Anterior cingulate cortex (tissue), 58 donors: ENCODE measurements at places on chromosomes 11 and 22.
A peak's percentile ranks its signal among the peaks of the same experiment; 100 is the strongest.

GRCh38 chr11:132909021-132909606 lies 623.2 kb downstream of the OPCML start:
- DNase-seq, result no peak

DNA sequence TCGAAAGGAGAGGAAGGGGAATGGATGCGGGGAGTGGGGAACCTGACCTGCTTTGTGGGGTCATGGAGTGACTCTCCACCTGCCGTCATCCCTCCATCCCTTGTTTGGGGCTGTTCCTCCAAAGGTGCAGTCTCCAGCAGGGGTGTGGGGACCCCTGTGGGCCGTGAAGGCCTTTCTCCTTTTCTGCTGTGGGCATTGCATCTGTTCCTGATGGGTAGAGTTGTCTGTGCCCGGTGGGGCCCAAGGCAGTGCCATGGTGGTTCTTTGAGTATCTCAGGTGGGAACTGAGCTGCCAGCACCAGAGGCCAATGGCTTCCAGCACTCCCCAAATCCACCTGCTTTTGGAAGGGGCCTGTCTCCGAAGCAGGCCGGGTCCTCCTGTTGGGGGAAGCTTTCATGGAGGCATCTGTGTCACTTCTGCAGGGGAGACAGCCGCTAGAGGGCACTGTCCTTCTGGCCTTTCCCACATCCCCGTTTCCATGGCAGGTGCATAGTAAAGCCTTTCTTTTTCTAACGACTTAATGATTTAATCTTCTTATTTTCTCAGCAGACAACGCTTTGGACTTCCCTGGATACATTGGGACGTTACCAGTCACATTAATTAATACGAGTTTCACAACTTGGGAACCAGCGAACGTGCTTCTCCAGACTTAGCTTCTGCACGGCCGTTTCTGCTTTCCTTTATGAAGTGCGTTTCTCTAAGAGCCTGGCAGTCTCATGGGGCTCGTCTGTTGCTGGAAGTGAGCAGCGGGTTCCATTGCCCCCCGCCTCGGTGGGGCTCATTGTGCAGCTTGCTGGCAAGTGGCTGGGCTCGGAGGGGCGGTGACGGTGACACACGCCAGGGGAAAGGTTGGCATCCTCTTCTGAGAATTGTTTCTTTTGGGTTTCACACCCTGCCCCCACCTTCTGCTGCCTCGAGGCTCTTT lies 57.1 kb downstream of the PARVB start:
- peak; percentile 51 for DNase-seq

DNA sequence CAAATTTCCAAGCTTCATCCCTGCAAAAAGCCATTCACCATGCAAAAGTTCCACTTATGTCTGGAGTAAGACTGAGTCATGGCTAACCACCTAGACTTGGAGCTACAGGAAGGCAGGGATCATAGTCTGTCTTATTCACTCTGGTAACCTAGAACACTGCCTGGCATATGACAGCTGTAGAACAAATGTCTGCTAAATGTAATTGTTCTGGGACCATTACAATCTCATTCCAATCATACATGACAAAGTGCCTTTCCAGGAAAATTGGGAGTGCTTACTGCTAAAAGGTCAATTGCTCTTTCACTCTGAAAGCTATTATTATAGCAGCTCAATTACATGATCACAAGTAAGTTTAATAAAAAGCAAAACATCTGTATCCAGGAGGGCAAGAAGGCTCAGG lies 99.1 kb upstream of the CHRM4 start:
- no peak for DNase-seq

DNA sequence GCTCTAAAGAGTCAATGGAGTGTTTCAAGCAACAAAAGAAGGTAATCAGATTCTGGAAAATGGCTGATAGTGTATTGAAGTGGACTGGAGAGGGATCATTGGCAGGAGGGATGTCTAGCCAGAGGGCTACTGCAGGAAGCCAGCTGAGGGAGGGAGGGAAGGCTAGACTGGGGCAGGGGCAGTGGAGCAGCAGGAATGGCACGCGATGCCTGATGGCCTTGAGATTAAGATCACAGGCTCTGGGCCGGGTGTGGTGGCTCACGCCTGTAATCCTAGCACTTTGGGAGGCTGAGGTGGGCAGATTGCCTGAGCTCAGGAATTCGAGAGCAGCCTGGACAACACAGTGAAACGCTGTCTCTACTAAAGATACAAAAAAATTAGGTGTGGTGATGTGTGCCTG lies 47.5 kb upstream of the PRDM11 start:
- DNase-seq, result no peak

DNA sequence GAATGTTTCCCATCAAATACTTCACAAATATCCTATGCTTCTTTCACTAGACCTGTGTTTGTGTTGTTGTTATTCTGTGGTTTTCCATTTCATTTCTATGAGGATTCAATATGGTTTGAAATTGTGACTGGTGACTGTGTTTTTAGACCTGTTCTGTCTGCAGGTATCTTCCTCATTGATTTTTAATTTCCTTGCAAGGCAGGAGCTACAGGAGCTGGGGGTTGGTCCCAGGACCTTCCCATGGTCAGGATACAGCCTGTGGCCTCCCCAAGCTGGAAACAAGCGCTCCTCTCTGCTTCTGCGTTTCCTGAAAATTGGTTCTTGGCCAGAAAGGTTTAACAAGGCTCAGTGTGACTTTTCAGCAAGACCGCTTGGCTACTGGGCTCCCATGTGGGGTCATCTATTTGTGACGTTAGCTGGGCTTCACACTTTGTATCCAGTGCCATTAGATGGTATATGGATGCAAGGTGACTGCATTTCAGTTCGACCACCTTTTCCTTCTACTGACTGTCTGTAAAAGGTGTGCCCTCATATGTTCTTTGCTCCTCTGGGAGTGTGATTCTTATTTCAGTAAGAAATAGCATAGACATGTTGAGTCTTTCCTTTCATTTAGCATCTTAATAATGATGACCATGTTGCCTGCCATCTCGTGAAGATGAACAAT lies 21.5 kb downstream of the IGLL5 start:
- no peak for DNase-seq
